GM03348 (cell line): ENCODE measurements at places on chromosomes 3 and 15.

DNA sequence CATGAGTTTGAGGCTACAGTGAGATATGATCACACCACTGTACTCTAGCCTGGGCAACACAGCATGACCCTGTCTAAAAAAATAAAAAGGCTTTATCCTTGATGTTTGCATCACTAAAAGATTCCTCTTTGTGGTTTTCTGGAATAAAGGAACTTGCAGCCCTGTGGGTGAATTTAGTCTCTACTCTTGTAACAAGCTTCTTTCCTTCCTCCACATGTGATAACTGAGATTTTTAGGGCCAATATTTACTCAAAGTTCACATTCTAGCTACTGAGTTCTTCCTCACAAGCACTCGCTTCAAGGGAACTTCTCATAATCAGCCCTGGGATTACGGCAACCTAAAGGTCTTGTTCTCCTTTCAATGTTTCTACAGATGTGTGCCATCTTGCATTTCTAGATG is 24.6 kb downstream of the COMMD2 start:
- no peak for DNase-seq

DNA sequence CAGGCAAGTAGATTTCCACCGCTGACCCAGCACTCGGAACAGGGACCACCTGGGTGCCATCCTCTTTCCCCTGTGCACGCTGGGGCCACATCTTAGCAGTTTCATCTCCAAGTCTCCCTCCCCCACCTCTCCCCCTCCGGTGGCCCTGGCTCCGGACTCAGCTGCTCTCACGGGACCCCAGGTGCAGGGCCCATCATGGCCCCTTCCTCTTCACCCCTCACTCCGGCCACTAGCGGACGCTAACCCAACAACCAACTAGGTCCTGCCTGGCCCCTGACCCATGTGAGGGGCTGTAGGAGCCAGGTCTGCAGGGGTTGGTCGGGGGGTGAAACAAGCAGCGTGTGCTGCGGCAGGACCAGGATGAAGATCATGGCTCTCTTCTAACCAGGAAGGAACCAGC is 31.3 kb upstream of the IQSEC1 start:
- DNase-seq: no peak

DNA sequence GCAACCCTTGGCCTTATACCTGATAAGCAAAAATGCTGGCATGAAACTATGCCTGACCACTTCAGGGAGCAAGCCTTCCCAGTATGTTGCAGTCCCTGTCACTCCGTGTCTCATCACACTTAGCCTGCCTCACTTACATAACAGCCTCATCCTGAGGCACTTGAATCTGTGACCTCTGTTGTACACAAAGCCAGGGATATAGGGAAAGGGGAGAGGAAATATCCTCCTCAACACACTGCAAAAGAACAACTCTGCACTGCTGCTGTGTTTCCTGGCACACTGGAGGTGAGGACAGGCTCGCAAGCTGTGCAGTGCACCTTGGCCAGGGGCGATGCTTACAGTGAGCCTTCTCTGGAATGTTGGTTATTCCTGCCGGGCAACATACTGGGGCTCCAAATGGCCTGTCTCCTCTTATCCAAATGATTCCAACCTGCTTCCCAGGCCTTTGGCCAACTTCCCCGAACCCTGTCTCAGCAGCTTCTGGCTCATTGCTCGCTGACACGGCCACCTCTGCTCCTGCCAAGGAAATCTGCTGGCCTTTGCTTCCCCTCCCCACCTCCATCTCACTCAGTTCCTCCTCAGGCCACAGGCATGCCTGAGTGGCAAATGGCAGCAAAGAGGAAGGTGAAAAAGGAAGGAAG is 109.2 kb downstream of the CD47 start:
- DNase-seq: no peak

- no peak for DNase-seq
Measured at GRCh38 chr15:90145761-90146160, 43.5 kb upstream of the IDH2 start.

GRCh38 chr15:89184357-89184756 is 37.0 kb downstream of the RLBP1 start:
- no peak for DNase-seq

- no peak for DNase-seq
Measured at GRCh38 chr3:135229018-135229495, 434.0 kb downstream of the EPHB1 start.

GRCh38 chr3:32313723-32314473 is 75.4 kb downstream of the CMTM8 start:
- DNase-seq: no peak

- DNase-seq: no peak
Measured at GRCh38 chr3:47251689-47252088, 30.9 kb downstream of the KIF9 start.

DNA sequence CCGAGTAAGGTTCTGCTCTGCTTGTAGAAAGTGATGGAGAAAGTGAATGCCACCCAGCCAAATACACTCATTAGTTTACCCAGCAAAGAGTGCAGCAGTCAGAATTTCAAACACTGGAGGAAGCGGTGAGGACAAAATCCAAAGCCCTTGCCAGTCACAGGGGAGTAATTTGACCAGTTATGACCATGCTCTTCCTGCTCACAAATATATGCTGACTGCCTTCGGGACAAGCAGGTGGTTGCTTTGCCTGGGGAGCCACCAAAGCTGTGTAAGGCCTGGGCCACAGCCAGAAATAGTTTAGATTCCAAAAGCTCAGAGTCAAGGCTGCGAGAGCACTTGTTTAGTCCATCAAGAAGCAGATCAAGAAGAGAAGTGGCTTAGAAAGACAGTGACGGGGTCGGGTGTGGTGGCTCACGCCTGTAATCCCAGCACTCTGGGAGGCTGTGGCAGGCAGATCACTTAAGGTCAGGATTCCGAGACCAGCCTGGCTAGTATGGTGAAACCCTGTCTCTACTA is 51.0 kb upstream of the ATP13A3 start:
- DNase-seq: peak; percentile 55

GRCh38 chr3:46670000-46670890 is 23.2 kb downstream of the ALS2CL start:
- no peak for DNase-seq

- DNase-seq: peak; percentile 91
Measured at GRCh38 chr3:42179110-42179725, 86.8 kb downstream of the CCK start.

DNA sequence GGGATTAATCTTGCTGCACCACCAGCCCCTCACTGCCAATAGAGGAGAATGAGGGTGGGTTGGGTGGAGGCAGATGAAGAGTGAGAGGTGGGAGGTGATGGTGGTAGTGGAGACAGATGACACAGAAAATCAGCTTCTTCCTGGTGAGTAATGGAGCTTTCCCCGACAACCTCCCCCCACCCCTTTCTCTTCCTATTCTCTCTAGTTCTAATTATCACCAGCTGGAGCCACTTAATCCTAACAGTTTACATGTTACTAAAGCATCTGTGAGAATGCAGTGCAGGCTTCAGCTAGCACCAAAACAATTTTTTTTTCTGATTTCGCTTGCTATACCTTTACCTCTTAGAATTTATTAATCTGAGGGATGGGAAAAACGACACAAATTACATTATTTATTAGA is 116.1 kb upstream of the DNAJC19 start:
- no peak for DNase-seq

DNA sequence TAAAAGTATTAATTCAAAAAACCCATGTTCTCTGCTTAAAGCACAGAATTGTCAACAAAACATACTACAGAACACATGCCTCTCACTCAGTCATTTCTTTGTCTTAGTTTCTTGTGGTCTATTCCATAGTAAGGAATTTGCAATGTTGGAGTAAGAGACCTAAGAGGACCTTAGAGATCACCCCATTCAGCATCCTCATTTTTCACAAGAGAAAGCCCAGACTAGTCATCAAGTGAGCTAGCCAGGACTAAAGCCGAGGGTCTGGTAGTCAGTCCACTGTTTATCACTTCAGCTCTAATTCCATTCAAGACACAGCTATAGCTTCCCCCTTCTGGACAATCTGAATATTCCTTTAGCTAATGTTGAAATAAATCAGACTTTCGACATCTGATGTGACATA is 601.1 kb downstream of the FHIT start:
- DNase-seq: no peak

- peak; percentile 85 for DNase-seq
Measured at GRCh38 chr15:52139599-52140462, 27.3 kb upstream of the BCL2L10 start.

DNA sequence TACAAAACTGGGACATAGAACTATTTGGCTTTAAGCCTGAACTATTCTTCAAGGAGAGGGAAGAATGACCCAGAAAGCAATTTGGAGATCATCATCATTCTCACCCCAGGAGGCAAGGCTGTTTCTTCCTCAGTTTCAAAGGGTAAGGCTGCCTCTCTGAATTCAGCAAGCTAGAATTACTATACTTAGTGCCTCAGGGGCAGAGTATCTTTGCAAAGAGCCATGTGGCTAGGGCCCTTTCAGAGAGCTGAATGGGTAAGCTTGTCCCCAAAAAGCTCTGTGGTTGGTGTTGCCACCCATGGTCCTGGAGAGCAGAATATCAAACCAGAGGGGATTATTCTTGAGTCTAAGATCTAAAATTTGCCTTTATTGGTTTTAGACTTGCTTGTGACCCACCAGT is 720.3 kb upstream of the ARPP21 start:
- DNase-seq: no peak

- no peak for DNase-seq
Measured at GRCh38 chr15:56980473-56980872, 62.0 kb downstream of the TCF12 start.

DNA sequence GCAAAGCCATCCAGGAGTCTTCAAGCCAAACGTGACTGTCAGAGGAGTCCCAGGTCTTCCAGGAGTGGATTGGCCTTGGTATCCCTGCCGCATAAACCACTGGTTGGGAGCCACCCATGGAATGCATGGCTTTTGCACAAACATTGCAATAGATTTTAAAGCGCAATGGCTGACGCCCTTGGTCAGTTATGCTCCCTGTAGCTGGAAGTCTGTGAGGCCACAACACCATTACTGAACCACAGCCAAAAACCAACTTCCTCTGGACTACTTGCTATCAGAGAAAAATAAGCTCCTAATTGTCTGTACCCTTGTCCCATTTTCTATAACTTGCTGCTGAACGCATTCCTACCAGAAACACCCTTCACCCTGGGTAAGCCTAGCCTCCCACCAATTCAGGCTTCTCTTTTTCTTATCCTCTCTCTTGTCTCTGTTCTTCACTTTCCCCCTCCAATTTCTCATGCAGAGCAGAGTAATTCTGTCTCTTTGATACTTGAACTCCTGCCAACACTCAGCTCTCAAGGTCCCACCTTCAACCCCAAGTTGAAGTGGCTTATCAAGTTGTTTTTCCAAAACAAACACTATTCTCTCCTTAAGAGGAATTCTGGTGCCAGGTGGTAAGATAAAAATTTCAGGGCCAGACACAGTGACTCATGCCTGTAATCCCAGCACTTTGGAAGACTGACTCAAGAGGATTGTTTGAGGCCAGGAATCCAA is 176.4 kb upstream of the UBE2E1 start:
- DNase-seq: no peak

GRCh38 chr3:55664387-55664786 is 177.3 kb upstream of the WNT5A start:
- DNase-seq: no peak

DNA sequence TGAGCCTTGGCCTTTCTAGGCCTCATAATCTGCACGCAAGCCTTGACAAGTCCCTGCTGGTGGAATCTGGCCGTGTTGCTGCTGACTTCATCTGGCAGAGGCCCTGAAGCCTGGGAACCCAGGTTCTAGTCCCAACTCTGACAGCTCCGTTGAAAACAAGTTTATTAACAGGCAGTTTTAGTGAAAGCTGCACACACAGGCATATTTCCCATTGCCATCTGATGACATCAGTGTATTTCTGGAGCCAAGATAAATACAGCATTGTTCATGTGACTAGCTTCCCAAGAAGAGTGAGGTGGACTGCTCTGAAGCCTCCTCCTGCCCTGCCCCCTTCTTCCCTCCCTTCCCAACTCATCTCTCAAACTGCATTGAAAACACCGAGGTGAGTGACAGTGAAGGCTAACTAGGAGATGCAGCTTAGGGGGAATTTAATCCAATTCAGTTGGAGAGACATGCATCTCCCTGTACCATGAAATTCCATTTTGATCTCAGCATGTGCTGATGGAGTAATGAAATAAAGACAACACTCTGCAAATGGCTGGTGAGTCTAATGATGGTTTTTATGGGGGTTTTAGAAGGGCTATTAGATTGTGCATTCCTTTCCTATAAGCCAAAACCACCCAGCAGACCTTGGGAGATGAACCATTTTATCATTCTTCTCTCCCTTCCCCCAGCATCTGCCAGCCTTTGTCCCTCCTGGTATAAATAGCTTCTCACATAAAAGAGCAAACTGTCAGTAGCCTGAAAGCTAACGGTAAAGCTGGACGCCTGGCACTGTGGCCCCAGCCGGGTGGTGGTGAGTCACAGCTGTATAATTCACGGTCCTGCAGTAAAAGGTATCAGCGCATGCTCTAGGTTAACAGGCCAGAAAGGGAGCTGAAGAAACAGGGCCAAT is 38.0 kb downstream of the PRICKLE2 start:
- peak; percentile 66 for DNase-seq

- DNase-seq: no peak
Measured at GRCh38 chr3:147937341-147937740, 528.2 kb downstream of the ZIC1 start.

- DNase-seq: no peak
Measured at GRCh38 chr3:185069037-185070030, 83.5 kb downstream of the C3orf70 start.

DNA sequence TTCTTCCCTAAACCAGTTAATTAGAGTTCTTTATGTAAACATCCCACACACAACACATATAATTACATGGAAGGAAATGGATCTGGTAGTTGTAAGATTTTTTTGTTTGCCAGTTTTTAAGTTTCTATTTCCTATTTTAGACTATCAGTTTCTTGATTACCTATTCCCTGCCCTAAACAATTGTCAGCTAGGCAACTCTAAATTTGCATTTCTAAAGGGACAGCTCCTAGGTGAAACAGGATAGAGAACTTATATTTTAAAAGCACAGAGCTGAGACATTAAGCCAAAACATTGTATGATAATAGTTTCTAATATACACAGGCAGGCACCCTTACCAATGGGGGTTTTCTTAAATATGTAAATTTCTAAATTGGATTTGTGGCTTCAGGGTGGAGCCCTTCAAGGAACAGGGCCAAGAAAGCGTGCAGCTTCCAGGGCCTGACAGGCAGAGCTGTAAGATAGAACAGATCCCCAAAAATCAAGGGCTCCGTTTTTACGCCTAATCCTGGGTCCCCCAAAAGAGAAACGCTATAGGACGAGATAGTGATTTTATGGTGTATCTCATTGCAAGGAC is 8.9 kb downstream of the LEKR1 start:
- DNase-seq: no peak

GRCh38 chr3:31634476-31634875 is 101.8 kb downstream of the STT3B start:
- DNase-seq: peak; percentile 49

- no peak for DNase-seq
Measured at GRCh38 chr3:122123850-122124249, 59.6 kb upstream of the CASR start.

- no peak for DNase-seq
Measured at GRCh38 chr3:46862369-46863025, 747 bp downstream of the MYL3 start.

GRCh38 chr3:119395923-119396358 is 67.5 kb downstream of the TMEM39A start:
- DNase-seq: no peak

DNA sequence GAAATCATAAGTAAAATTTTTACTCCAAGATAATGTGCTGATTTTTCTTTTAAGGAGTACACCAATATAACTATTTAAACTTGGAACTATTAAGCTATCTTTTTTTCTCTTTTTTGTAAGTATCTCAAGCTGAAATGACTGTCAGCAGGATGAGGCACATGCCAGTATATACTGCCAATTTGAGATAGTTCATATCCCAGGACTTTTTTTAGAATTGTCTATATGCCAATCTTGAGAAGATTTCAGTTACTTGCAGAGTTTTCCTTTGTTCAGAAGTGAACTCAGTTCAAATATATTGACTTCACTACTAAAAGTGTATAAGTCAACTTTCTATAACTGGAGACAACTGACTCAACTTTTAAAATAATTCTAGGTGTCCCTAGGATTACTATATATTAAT is 181.7 kb upstream of the ZNF717 start:
- no peak for DNase-seq
